NCI-H774 (cell line): ENCODE measurements at places on chromosomes 7 and 10.

- no peak for DNase-seq
Measured at GRCh38 chr10:87578160-87578841, 73.6 kb downstream of the MINPP1 start.

GRCh38 chr7:76411626-76412025, 2.1 kb upstream of the SSC4D start:
- DNase-seq, result no peak

DNA sequence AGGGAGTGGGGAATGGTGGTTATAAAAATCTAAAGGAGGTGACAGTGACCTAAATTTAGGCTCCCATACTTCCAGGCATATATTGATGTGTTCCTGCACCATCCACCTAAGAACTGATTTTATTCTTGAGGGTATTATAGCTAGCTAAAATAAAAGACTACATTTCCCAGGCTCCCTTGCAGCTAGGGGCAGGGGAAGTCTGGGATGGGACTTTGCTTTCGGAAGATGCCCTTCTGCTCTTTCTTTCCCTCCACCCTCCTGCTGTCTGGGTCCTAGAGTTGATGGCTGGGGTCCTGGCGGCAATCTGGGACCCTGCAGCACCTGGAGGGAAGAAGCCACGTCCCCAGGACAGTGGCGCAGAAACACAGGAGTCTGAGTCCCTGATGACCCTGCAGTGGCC, 53.8 kb upstream of the SAMD8 start:
- no peak for DNase-seq

DNA sequence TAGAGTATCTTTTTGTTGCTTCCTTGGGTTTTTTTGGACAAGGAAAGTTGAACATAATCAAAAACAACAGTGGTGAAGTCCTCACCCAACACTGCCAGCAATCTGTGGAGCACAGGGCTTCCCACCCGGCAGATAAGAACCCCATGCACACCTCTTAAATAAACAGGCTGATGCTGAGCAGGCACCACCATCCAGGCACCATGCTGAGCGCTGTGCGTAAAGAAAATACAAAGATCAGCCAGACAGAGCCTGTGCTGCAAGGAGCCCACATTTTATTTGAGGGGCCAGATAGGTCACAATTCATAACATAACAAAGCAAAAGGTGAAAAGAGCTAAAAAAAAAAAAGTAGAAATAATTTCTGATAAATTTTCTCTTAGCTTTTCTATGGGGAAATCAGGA, 231.2 kb downstream of the PTPRN2 start:
- DNase-seq, result no peak

DNA sequence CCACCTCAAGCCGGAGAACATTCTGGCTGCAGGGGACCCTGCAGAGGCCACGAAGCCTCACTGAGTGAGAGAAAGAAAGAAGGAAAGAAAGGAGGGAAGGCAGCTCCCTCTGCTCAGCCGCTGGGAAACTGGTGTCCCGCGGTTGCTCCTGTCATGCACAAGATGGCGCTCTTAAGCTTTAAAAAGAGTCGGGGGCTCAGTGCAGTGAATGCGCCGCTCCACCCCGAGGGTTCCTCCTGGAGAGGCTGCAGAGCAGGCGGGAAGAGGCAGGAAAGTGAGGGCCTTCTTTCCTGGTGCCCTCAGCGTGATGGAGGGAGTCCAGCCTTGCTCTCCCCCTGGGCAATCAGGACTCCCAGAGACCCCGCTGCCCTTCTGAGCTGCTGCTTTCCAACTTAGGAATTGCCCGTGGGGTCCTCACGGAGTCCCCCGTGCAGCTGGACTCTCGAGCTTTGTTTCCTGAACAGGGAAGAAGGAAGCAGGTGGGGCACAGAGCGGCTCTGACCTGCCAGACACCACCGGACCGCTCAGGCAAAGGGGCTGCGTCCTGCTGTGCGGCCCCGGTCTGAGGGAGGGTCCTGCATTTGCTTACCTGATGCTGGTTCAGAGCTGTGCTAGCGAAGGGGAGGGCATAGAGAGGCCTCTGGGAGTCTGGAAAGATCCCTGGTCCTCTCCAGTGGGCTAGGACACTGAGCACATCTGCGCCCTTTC, 141.9 kb upstream of the MKI67 start:
- no peak for DNase-seq

GRCh38 chr10:94225589-94225988, 137.2 kb downstream of the NOC3L start:
- DNase-seq, result no peak

DNA sequence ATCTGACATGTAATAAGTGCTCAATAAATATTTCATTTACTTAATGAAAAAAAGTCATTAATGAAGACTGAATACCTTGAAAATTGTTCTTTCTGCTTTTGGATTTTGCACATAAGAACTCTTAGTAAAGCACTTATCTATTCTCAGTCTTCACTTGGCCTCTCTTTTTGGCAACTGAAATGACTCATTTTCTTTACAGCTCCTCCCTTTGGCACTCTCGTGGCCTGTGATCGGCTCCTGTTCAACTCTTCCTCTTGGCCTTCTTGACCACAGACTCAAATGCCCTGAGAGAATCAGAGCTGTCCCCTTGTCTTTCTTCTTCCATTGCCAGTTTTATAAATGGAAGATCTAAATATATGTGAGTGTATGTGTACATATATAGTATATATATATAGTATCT, 54.2 kb downstream of the FOXP2 start:
- no peak for DNase-seq

GRCh38 chr7:104775531-104775930, 238.5 kb upstream of the KMT2E start:
- DNase-seq, result no peak

- no peak for DNase-seq
Measured at GRCh38 chr7:132575419-132575981, 770 bp downstream of the PLXNA4 start.
